ENCODE measurements at places on chromosomes 6 and 20.

- DNase-seq, result no peak
Measured at GRCh38 chr20:35629427-35630145, 14.0 kb downstream of the SPAG4 start.

- no peak for DNase-seq
Measured at GRCh38 chr6:79913369-79913768, 34.0 kb downstream of the ELOVL4 start.

GRCh38 chr6:160141001-160141726 is 19.5 kb downstream of the SLC22A1 start:
- DNase-seq, result no peak

DNA sequence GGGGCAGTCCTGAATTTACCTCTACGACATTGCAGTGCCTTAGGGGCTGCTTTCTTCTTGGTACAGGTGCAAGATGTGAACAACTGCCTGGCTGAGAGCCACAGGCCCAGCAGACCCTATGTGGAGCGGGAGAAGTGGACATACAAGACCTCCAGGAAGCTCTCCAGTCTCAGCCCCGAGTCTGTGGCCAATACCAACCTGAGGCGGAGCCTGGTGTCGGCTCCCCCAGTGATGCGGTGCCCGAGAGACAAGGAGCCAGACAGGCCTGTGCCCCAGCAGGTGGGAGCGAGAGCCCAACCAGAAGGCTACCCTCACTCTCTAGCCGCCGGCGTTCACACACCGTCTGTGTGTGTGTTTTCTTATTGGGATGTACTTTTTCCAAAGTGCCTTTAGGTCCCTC is 59.6 kb downstream of the EFCAB8 start:
- DNase-seq, result no peak

DNA sequence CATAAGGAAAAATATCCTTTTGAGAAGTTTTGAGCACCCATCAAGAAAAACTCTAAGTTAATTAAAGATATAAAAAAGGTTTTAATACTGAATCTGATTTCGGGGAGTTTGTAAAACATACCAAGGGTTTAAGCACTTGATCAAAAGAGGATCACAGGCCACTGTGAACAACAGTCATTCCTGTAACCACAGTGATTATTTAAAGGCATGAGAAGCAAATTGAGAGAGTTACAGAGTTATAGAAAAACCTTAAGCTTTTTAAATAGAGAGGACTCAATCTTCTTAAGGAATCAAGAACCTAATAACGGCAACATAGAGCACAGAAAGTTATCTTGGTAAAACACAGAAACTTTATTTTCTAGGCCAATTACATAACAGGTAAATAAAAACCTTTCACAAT is 831.6 kb downstream of the C6orf118 start:
- no peak for DNase-seq

Measured in GM12892 (cell line).